ENCODE measurements at places on chromosomes 16 and 17.

- DNase-seq, result peak; percentile 58
Observed at GRCh38 chr17:43393944-43394482, 4.8 kb upstream of the ARL4D start.

DNA sequence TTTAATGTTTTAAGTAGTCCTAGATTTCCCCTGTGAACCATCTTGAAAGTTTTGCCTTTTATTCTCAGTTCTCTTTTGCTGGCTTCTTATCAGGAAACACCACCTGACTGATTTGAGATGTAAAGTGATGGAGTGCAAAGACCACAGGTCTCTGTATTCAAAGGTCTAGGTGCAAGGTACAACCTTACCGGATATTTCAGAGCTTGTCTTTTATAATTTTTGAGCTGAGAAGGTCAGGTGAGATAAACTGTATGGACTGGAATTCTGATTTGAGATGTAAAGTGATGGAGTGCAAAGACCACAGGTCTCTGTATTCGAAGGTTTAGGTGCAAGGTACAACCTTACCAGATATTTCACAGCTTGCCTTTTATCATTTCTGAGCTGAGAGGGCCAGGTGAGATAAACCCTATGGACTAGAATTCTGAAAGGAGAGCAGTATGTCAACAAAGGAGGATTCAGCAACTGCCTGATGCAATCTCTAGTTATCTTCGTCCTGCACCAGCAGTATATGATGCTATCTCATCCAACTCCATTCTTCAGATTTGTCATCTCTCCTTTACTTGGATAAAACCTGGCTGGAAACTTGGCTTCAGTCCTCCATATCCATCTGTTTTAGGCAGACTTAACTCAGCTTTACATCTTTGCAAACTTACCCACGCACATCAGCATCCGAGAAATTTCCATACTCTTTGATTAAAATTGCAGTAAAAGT is 64.3 kb downstream of the CENPV start:
- DNase-seq, result no peak

DNA sequence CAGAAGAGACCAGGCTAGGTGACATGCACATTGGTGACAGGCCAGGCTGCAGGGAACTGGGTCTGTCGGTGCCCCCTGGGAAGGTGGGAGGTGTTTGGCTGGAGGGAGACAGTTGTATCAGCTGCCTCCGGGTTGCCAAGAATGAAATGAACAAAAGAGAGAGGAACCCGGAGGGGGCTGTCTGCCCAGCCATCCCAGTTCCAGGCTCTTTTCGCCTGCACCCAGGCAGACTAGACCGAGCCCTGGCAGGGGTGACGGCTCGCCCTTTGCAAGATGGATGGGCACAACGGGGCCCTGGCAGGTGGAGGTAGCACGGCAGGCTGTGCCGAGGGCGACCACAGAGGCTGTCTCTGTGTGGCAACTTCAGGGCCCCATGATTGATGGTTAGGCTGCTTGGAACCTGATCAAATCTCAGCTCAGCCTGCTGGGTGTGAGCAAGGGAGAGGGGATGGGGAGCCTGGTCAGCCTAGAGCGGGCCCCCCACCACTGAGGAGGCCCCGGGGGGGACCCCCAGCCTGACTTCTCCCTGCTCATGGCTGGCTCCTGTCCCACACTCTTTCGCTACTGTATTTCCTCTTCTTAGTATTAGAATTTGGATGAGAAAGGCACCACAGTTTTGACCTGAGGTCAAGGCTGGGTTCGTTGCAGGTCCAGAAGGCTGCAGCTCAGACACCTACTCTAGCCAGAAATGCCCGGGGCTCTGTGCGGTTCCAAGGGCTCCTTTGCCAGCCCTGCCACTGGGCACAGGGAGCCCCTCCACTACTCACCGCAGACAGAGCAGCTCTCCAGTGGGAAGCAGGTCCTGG is 118.9 kb upstream of the CHMP6 start:
- no peak for DNase-seq

GRCh38 chr16:81399909-81400308 is 44.7 kb upstream of the CMIP start:
- DNase-seq, result no peak

DNA sequence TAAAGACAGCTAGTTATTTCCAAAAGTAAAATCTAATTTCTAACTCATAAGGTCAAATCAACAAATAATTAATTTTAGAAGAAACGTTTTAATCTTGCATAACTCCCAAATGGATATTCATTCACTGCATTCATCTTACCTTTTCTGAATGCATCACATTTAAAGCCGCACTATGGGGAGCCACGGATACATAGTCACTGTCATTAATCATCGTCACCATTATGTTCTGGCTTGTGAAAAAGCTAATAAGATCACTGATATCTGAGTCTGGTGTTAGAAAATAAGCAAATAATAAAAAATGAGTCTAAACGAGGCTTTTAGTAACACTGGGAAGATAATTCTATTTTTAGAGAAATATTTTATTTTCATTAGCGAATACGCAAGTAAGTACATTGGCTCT is 42.4 kb upstream of the ABCA10 start:
- DNase-seq, result no peak

- DNase-seq, result no peak
Observed at GRCh38 chr16:5633845-5634440, 536.3 kb upstream of the EEF2KMT start.

DNA sequence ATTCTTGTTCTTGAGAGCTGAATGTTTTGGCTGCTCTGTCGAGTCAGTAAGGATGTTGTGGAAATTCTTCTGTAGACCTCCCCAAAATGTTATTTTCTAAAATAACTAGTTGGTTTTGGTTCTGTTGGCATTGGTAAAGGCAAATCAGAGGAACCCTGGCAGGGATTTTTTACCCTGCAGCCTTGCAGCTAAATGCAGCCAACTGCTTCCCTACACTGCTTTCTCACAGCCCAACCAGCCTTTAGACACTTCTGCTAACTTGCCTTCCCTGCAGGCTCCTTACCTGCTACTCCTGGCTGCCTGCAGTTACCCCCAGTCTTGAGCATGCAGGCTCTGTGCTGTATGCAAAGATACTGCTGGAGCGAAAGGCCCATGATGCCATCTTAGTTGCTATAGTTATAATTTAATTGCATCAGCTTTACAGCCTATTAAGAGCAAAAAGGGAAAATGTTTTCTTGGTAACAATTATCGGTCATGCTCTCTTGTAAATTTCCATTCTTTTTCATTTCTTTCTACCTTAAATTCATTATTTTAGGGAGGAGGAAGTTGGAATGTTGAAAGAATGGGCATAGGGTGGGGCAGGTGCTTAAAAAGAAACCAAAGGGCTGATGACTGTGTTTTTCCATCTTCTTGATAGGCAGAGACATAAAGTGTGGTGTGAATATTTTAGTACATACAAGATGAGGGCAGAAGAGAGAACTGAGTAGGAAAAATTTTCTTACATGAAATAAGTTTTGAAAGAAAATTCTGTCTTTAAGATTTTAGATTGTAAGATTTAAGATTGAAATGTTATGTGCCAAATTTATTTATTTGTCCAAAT is 20.0 kb downstream of the NUP93 start:
- no peak for DNase-seq

Data from NCI-H1436 treated with DMSO at 0.1 percent for 48 hours (cell line).